Psoas muscle (tissue), 8 donors: ENCODE measurements at places on chromosomes 7 and 10. TPM values are rescaled to one million over a fixed set of nuclear protein-coding genes. Genes with fewer than 3 reads are reported as not detected.
A peak's percentile ranks its signal among the peaks of the same experiment; 100 is the strongest.

DNA sequence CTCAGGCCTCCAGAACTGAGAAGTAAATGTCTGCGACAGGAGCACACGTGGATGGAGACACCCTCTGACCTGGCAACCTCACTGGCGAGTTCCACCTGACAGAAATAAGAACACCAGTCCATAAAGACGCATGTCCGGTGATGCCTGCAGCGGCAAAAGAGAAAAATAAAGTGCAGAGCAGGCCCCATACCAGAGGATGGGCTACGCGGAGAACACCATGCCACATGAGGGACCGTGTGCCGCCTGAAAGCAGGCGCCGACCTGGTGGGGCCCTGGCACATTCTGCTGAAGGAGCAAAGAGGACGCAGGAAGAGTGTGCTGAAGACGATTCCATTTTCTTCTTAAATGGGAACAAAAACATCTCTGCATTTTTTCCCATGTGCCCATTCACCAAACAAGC lies 105.0 kb downstream of the VIPR2 start:
- no peak for DNase-seq

Gene MKX
- 0.19 TPM for total RNA-seq

DNA sequence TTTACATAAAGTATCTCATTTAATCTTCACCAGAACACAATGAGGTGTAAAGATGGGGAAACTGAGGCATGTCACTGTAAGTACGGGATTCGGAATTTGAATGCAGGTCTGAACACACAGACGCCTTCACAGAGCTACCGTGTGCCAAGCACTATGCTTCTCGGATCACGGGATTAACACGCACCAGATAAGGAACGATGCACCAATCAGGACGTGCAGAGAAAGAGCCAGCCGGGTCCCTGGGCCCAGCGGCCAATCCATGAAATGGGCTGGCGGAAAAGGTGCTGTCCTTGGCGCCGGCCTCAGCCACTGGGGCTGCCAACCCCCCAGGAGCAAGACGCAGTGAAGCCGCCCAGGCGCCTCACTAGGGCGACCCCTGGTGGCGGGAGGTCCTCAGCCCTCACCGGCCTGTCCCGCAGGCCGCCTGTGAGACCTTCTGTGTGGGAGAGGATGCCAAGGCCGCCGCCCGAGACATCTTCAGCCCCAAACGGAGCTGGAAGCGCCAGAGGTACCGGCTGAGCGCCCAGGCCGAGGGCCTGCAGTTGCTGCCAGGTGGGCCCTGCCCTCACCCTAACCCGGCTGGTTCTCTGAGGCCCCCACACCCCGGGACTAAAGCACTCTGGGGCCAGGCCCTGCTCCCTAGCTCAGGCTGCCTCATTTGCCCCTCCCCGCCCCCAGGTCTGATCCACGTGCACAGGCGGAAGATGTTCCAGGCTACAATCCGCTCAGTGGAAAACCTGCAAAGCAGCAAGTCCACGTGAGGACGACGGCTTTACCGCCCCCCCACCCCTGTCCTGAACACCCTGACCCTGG lies 15.6 kb downstream of the ATG9B start:
- DNase-seq: peak; percentile 71

GRCh38 chr7:116557066-116557585 lies 32.3 kb downstream of the CAV1 start:
- DNase-seq: no peak

GRCh38 chr7:150788474-150789269 lies 11.5 kb downstream of the TMEM176B start:
- peak; percentile 75 for DNase-seq

- no peak for DNase-seq
These were observed 171.1 kb upstream of the LYZL1 start for GRCh38 chr10:29117781-29118180.

Gene KNDC1
- not detected for total RNA-seq

Gene CDHR3
- total RNA-seq: 0.30 TPM

Gene VIPR2
- 3.2 TPM for total RNA-seq

Gene CLCN1
- total RNA-seq: 9.8 TPM

DNA sequence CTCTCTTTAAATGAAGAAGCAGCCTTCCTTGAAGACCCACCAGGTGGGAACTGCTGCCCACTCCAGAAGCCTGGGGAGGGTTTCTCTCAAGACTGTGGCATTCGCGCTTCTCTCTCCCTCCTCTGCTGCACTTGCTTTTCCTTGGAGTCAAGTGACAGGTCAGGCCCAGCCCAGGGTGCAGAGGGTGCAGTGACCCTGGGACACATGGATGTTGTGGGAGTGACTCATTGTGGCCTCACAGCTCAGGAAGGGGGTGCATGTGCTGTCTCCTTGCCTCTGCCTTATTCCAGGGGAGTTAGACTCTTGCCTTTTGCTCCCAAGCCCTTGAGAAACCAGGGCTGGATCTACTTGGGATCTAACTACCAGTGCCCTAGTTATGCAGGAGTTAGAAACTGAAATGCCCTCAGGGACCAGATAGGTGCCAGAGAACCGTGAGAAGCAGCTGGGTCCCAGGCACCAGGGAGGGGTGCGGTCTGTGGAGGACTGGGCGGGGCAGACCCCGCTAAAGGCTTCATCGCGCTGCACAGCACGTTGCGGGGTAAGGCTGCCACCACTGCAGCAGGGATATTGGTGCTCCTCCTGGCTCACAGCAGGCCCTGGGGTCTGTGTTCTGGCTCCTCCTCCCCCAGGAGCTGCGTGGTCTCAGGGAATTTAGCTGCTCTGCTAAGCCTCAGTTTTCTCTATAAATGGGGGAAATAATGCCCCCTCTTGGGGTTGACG lies 11.4 kb downstream of the FAM241B start:
- no peak for DNase-seq

DNA sequence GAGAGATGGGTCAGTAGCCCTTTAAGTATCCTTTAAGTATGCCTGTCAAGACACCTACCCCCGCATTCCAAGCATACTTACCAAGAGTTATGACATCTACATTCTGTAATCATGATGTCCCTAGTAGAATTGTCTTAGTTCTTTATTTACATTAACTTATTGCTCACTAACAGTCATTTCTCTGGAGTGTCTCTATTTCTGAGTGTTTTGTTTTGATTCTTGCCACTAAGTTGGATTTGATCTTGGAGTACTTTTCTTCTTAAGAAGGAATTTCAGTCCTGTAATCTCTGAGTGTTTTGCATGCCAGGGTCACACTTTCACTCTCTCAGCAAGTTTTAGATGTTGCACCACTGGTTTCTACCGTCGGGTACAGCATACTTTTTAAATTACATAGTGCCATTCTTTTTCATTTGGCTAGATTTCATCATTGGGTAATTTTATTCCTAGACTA lies 1053.9 kb downstream of the KCNMA1 start:
- no peak for DNase-seq

GRCh38 chr7:1859266-1860035 lies 189.4 kb downstream of the ELFN1 start:
- peak; percentile 1 for DNase-seq

Gene MORN4
- total RNA-seq: 4.1 TPM

DNA sequence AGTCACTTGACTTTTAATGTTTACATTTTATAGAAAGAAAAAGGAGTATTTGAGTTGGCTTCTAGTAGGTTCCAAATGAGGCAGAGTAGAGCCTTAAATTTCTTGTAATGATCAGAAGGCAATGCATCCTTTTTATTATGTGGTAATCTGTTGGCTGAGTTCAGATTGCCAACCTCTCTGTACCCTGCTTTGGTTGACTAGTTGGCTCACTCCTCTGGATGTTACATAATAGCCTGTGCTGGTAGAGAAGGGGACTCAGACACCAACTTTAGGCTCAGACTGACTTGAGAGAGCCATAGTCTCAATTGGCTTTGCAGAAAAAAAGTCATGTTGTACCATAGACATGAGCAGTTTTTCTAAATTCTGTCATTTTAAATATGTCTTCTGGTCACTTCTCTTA lies 46.8 kb upstream of the GLCCI1 start:
- DNase-seq: no peak

Gene FZD1
- 1.9 TPM for total RNA-seq

DNA sequence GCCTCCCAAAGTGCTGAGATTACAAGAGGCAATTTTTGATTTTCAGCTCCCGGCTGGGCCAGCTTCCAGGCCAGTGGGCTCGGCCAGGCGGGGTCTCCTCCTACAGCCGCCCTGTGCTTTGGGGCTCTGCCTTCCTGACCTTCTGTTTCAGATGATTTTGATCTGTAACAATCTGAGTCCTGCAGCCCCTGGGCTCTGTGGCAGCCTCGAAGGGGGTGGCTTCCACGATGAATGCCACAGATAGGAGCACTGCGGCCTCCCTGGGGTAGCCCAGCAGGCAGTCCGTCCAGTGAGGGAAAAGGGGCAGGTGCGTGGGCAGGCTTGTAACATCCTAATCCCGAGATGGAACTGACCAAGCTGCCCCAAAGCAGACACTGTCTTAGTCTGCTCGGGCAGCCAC lies 177.5 kb downstream of the DNAJB6 start:
- peak; percentile 15 for DNase-seq

- no peak for DNase-seq
These were observed 149.4 kb downstream of the RNLS start for GRCh38 chr10:88433565-88434186.

Gene SH2B2
- total RNA-seq: 30.3 TPM

DNA sequence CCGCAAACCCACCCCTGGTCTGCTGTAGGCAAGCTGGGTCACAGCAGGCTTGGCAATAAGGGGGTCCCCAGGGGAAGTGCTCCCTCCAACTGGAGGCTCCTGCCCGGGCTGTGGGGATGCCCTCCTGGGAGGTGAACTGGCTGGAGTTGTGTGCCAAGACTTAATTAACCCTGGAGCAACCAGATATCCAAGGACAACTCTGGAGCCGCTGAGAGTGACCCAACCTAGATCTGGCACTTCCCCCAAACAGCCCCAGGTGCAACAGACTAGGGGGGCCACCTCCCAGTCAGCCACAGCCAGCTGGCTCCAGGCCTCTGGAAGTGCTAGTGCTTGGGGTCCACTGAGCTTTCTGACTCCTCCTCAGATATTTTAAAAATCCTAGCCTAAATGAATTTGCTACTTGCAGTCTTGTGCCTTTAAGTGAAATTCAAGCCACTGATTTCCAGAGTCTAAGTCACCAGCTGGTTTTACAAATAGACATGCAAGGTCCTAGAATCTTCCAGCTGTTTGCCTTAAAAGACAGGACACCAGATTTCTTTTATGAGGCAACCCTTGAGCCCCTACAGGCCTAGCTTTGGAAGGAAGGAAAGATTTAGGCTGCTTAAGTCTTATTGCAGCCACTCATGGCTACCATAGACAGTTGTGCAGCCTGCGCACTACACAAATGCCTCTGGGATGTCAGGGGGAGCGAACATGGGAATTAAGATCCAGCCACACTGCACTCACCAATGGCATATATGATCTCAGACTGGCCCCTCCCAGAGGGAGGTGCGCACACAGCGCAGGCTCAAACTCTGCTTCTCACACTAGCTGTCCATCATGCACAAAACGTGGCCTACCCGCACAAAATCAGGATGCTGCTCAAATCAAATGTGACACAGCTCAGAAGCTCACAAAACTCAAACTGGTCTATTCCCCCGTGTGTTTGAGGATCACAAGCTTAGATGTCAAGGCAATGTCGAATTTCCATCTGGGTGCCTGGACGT lies 42.6 kb upstream of the MYL10 start:
- DNase-seq: no peak

Gene GIGYF1
- 39.1 TPM for total RNA-seq

DNA sequence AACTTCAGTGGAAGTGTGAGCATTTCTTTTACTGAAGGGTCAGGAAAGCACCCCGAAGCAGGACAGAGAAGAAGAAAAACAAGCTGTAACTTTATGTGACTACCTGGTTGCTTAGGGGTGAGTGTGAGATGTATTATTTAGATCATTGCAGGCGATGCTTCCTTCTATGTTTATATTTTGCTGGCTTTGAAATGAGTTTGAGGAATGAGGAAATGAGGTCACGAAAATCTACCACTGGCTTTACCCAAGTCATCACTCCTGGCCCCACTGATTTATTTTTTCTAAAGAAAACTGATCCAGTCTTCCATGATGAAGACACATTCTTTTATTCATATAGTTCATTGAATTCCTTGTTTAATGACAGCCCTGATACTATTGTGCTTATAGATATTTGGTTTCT lies 716.6 kb upstream of the FZD8 start:
- DNase-seq: no peak

- DNase-seq: no peak
These were observed 248.7 kb upstream of the TCF7L2 start for GRCh38 chr10:112701211-112701877.

Gene VSIR
- 13.8 TPM for total RNA-seq

- DNase-seq: no peak
These were observed 99.3 kb downstream of the DGKI start for GRCh38 chr7:137747359-137748031.

Gene RNF148
- total RNA-seq: not detected

Gene TMEM176A
- total RNA-seq: 13.7 TPM

Gene ABCC2
- 0.64 TPM for total RNA-seq

Gene PDK4
- total RNA-seq: 386 TPM

DNA sequence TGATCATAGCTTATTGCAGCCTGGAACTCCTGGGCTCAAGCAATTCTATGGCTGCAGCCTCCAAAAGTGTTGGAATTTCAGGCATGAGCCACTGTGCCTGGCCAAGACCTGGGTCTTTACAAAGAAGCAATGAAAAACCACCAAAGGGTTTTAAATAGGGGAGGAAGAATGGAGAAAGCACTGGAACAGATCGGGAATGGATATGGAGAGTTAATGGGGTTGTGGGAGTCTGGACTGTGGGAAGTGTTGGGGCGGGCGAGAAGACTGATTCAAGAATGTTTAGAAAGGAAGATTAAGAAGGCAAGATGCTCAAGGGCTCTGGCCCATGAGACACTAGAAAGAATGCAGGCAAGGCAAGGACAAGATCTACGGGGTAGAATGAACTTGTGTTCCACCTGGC lies 98.5 kb downstream of the CARD11 start:
- no peak for DNase-seq

DNA sequence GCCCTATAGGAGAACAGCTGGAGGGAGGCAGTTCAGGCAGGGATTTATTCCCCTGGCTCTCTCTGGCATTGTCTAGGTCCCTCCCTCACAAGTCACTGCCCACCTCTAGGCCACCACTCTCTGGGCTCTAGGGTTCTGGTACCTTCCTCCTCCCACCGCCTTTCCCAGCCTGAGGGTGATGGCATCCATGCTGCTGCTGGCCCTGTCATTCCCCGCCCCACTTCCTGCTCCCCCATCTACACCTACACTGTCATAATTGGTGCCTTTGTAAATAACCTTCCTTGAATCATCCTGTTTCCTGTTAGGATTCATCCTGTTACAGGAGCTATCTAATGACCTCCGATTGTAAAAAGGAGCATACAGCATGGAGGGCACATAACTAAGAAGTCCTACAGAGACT lies 303.3 kb upstream of the COBL start:
- DNase-seq: no peak

- no peak for DNase-seq
These were observed 19.1 kb upstream of the ARMS2 start for GRCh38 chr10:122435212-122435827.
